Muscle of back (tissue), 13 donors: ENCODE measurements at places on chromosomes 7 and 10.

DNA sequence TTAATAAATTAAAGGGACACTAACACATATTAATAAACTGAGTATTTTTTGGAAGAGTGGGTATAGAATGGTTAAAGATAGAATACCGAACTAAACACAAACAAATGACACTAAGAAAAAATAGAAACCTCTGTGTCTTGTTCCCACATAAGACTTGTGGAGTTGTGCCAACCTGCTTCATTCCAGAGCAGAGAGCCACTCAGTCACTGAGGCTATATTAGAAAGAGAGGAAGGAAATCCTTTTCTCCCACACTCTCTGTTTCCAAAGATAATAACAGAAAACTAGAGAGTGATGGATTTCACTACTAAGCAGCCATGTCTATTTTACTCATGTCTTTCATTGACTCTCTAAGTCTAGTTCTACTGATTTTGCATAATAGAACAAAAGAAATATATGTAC is 26.0 kb downstream of the CTNNA3 start:
- peak; percentile 5 for DNase-seq

- DNase-seq = no peak
Observed at GRCh38 chr7:33725111-33726025, 180.0 kb upstream of the BMPER start.

GRCh38 chr7:11170175-11170574 is 196.5 kb downstream of the PHF14 start:
- DNase-seq = peak; percentile 4

GRCh38 chr7:150901160-150902035 is 49.1 kb downstream of the AOC1 start:
- peak; percentile 28 for DNase-seq

DNA sequence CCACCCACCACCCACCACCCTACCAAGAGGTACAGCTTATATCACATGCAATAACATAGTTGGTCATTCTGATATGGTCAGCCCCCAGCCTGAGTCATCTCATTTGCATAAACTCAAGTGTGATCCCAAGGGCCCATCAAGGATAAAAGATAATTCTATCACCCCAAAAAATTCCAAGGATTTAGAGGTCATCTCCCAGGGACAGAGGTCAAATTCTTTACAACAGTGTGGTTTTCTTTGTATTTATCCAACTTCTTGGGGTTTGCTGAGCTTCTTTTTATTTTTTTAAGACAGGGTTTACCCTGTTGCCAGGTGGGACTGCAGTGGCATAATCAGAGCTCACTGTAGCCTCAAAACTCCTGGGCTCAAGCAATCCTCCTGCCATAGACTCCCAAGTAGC is 9.4 kb upstream of the GTPBP10 start:
- DNase-seq = no peak

DNA sequence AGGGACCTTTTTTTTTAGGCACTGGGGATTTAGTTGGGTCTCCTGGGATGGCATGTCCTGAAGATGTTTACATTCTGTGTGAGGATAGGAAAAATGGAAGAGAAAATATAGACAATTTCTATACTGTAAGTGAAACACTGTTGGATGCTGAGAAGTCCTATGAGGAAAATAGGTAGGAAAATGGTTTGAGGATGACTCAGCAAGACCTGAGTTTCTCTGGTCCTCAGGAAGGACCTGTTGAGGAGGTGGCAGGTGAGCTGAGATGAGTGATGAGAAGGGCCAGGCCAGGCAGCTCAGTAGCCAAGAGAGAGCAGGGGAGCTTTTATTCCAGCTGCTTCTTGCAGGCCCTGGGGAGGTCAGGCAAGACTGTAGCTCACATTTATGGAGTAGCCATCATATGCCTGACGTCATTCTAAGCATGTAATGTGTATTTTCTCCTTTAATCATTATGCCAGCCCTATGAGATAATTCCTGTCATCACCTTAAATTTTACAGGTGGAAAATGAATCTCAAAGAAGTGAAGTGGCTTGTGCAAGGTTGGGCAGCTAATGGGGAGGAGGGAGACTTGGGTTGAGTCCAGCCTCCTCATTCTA is 19.1 kb upstream of the LRRC18 start:
- no peak for DNase-seq

DNA sequence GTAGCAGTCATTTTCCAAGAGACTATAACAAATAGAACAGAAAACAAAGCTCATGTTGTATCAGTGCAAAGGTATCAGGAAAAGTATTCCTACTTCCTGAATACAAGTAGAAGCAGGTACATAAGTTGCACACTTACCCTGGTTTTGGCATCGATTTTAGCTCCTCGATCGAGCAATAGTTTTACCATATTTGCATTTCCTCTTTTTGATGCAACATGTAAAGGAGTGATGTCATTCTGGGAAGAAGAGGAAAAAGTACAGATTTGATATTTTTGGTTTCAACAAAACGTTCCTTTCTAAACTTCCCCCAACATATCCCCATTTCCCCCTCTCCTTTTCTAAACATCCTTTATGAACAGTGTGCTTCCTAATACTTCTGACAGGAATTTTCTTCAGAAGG is 155.1 kb downstream of the ANK3 start:
- no peak for DNase-seq

DNA sequence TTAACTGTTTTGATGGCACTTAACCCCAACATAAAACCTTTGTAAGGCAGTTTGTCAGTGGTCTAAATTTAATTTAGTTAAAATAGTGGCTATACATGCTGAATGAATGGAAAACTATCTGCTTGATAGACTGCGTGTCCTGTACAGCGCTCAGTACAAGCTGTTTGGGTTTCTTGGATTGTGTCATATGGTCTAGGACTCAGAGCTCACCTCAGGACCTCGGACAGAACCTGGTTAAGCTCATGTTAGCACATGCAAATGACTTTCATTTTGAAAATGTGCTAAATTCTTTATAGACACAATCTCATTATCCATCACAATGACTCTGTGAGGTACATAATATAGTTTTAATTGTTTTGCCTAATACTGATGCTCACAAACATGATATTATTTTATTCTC is 55.7 kb upstream of the RELN start:
- no peak for DNase-seq

DNA sequence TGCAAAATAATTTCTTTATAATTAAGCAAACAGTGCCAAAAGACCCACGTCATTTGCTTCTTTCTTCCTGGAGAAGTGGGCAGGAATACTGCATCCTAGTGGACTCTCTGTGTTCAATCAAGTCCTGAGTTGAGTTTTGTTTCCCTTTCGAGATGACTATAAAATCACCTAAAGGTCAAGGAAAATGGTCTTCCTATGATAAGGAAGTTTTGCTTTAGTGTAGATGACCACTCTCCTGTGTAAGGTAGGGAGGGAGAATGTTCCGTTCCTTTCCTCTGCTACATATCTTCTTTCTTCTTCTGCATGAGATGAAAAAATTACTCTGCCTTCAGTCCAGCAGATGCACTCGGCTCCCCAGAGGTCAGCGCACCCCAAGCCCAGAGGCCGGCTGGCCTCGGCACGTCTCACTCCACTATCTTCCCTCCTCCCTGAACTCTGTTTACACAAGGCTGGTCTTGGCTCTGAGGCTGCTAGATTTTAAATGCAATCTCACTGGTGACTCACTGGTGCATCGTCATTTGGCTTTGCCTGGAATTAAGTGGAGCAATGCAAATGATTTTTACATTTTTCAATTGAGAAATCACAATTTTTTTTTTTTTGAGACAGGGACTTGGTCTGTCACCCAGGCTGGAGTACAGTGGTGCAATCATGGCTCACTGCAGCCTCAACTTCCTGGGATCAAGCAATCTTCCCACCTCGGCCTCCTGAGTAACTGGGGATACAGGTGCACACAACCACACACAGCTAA is 18.6 kb upstream of the VDAC2 start:
- no peak for DNase-seq

DNA sequence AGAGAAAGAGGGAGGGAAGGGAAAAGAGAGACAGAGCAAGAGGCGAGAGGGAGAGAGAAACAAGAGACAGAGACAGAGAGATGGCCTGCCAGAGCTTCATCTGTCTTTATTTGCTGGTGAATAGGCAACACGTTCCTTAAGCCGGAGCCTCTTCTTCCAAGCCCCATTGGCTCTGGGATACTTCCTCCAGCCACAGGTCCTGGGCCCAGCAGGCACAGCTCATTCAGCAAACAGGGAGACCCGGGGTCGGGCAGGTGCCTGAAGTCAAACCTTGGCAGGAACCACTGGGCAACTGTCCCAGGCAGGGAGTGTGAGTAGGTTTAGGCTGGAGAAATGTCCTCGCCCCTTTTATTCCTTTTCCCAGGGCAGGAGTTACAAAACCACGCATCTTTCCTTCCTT is 68.2 kb downstream of the MYL10 start:
- no peak for DNase-seq

- DNase-seq = no peak
Observed at GRCh38 chr7:24213311-24213710, 70.7 kb upstream of the NPY start.

DNA sequence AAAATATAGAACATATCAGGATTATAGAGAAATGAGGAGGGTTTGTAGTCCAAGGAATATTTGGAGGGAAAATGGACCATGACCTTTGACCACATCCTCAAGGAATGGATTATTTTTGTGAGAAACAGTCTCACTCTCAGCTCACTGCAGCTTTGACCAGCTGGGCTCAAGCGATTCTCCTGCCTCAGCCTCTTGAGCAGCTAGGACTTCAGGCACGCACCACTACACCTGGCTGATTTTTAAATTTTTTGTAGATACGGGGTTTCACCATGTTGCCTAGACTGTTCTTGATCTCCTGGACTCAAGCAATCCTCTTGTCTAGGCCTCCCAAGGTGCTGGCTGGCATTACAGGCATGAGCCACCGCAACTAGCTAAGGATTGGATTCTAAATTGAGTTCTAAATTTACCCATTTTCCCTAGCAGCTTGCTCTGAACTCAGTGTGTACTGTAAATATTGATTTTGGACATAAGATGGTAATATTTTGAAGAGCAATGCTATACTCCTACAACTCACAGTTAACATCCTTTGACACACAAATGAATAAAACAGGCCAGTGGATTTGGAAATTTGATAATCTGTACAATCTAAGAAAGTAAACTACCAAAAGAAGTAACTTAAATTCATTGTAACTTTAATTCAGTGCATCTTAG is 73.8 kb downstream of the TET1 start:
- no peak for DNase-seq

DNA sequence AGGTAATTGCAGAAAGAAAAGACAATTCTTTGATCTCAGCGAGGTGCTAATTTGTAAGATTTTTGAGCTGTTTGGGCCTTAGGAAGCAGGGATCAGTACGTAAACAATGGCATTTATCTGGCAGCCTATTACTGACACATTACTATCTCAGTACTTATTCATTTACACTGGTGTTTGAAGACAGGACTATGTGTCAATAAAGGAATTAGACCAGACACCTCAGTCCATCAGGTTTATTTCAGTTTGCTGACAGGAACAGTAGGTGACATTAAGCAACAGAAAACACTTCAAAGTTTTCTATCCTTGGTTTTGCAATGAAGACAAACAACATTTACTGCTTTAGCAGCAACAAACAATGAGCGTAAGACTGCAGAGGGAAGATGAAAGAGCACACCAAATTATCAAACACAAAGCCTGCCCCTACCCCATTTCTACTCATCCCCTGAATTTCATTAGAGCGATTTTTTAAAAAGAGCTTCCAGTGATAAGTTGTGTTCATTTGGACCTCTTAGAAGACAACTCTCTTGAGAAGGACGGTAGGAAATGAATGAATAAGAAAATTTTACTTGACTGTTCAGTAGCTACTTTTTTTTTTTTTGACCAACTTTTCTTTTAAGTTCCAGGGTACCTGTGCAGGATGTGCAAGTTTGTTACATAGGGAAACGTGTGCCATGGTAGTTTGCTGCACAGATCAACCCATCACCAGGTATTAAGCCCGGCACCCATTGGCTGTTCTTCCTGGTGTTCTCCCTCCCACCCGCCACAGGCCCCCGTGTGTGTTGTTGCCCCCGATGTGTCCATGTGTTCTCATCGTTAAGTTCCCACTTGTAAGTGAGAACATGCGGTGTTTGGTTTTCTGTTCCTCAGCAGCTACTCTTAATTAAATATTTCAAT is 138.8 kb downstream of the DKK1 start:
- no peak for DNase-seq

- no peak for DNase-seq
Observed at GRCh38 chr10:79495791-79496190, 16.5 kb upstream of the EIF5AL1 start.

GRCh38 chr7:110831419-110831818 is 259.5 kb upstream of the LRRN3 start:
- DNase-seq = peak; percentile 56

- DNase-seq = no peak
Observed at GRCh38 chr10:130579913-130580312, 443.7 kb downstream of the GLRX3 start.

- DNase-seq = no peak
Observed at GRCh38 chr10:126658928-126659327, 11.6 kb downstream of the C10orf90 start.

DNA sequence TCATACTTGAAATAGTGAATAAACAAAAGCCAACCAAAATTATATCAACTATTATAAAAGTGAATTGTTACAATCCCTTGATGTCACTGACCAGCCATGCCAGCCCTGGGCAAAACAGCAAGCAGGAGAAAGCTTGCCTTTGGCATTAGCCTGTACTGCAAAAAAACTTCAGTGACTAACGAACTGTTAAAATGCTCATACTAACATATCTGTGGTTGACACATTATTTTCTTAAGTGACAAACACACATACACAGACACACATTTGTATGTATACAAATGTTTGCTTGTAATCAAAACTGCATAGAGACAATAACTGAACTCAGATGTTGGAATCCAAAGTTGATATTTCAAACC is 29.5 kb downstream of the CHCHD3 start:
- DNase-seq = no peak

- peak; percentile 60 for DNase-seq
Observed at GRCh38 chr7:42351316-42351935, 114.4 kb upstream of the GLI3 start.

GRCh38 chr7:66247380-66248078 is 42.4 kb downstream of the TPST1 start:
- no peak for DNase-seq

DNA sequence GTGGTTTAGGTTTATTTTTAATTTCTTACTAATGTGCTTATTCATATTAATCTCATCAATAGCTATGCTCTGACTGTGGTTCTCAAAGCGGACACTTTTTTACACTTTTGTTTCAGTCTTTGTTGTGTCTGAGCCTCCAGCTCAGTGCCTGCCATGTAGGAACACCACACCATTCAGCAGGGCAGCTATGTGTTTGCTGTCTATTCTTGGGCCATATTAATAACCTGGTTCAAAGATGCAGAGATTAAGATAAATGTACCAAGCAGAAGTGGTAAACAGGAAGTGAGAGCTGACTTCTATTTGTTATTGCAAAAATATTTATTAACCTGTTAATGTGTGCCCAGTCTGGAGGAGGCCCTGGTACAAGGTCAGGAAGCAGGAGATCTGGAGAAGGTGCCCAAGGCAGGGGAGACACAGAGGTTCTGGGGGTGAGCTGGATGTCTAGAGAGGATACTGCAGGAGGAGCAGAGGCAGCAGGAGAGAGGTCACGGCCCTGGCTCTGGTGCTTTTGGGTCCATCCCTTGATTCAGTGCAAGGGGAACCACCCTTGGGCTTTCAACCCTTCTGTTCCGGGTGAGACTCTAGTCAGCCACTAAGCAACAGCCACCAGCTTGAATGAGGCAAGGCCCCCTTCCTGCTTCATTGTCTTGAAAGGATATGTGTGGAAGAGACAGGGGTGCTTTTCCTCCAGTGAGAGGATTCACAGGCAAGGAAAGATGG is 1.9 kb downstream of the TBXAS1 start:
- DNase-seq = no peak

- no peak for DNase-seq
Observed at GRCh38 chr7:28362812-28363211, 49.5 kb upstream of the CREB5 start.

GRCh38 chr10:86164960-86165630 is 201.5 kb downstream of the GRID1 start:
- DNase-seq = no peak
